ENCODE measurements at places on chromosomes 3 and 15.

GRCh38 chr15:79091204-79091867 is 756 bp upstream of the RASGRF1 start:
- no peak for DNase-seq

GRCh38 chr3:100697172-100697571 is 12.1 kb upstream of the TFG start:
- no peak for DNase-seq

DNA sequence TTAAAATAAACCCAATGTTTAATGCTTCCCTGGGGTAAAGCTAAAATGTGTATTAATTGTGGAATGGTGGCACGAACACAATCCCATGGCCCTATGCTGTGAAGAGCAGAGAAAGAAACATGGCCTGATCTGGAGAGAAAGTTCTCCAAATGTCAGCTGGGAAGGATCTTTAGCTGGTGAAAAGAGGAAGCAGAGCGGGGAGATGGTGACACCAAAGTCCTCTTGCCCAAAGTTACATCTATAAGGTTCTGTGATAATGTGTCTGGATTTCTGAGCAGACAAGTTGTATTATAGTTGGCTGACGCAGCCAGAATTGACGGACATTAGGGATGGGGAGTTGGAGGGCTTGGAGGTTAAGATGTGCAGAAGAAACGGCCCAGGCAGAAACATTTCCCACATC is 196.2 kb downstream of the CHST2 start:
- DNase-seq = no peak

GRCh38 chr15:66253418-66254088 is at the start of gene MEGF11:
Gene MEGF11, minus strand, starts transcription at chr15:66253750. Its CDS starts 125,347 bp downstream, at chr15:66128403.
- peak; percentile 49 for DNase-seq

DNA sequence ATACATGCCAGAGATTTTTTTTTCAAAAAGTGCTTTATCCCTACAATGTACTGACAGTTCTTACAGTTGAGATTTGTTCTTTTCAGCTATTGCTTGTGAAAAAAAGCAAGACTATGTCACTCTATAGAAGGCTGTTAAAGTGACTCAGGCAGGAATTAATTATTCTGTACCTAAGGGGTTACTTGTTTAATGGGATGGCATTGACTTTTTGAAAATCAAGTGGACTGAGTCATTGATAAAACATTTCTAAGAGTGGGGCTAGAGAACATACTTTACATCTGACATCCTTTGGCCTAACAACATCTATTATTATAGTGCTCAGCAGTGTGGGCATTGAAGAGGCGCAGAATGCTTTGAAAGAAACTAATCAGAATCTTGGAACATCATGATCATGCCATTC is 34.3 kb downstream of the INTS14 start:
- DNase-seq = no peak

DNA sequence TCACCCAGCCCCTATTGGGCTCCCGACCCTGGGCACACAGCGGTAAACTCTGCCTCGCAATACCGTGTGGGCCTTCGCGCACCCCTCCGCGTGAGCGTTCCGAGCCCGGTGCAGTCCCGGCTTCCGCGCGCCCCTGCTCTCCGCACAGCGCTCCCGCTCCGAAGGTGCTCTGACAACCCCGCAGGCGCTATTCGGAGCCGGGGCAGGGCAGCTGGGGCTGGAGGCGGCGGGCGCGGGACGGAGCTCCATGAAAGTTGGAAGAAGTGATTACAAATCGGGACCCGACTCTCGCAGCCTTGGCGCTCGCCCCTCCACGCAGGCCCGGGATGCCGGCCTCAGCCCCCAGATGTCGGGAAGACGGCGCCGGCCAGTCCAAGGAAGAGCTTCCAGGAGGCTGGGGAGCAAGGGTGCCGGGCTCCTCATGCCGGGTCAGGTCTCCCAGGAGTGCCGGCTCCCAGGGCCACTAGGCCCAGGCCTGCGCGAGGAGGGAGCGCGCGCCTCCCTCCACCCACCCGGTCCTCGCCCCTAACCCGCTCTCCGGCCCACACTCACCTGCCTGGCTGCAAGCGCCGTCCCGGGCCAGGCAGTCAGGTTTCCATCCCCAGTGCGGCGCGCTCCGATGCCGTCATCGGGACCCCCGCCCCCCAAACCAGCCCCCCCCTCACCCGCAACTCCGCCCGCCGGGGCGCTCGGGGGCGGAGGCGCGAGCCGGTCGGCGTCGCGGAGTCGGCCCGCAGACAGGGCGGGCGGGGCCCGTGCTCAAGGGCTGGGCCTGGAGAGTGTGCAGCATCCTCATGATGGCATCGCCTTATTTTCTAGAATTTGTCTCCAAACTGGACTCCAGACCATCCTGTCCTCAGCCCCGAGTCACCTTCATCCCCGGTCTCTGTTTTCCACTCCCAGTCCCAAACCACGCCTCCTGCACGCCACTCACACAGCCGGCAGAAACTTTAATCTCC is at the start of gene KIF7:
TSS of gene KIF7 (minus strand) at position 621 of the 959 bp plus-strand sequence. CDS start 2,537 bp downstream, outside the sequence.
- no peak for DNase-seq

GRCh38 chr3:112569265-112569664 is 7.4 kb downstream of the SLC35A5 start:
- DNase-seq = no peak

DNA sequence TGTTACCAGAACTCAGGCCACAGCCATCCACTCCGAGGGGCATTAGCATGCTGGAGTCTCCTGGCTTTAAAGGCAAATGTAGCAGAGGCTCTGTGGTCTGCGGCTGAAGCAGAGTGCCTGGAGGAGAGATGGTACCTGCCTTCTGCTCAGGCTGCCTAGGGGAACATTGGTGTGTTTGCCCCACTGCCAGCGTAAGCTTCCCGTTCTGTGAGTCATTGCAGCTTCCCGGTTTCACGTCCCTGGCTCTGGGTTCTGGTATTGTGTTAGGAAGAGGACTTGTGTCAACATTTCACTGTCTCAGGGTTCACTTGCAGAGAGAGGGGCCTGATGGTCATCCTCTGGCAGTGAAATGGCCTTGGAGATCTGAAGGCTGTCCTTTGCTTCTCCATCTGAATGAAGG is 1.8 kb downstream of the GASK1A start:
- no peak for DNase-seq

GRCh38 chr15:90981681-90982080 is 12.7 kb downstream of the PRC1 start:
- DNase-seq = no peak

DNA sequence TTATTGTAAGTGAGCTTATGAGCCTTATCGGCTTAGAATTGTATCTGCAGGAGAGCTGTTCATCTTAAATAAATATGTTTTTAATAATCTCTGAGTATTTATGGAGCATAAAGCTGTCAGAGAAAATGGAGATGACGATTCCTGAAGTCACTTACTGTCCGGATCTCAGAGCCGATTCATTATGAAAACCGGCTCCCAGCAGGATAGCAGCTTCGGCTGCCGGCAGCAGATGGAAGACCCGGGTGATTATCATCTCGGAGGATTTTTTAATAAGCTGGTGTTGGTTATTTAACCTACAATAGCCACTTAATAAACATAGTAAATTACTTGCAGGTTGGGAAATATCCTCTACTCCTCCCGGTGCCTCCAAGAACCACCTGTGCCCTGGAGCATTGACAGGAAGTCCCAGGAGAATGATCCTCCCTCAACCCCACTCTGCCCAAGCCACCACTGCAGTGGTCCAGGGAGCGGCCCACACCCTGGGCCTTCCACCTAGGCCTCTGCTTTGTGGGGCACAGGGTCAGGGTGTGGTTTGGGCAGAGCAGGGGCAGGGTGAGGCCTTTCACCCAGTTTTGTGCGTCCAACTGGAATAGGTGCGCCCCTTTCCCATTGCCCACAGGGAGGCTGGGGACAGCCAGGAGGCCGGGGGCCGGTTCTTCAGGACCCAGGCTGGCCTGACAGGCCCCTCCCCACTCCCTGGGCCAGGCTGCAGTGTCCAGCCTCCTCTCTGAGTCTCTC is 42.2 kb upstream of the PRR23E start:
- DNase-seq = no peak

DNA sequence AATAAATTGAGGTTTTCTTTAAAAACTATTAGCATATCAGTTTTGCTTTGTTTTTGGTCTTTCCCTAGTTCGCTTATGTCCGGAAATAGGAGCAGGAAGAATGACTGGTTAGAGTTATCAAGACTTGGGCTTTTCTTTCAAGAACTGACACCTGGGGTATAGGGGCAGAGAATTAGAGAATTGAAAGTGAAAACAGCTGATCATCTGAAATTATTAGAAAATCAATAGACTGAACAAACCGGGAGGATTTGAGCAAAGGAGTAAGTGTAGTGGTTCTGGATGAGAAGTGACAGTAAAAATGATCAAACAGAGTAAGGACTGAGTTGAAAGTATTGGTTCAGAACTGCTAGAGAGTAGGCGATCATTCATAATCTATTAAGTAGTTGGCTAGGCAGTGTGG is 6.0 kb downstream of the MINDY2 start:
- no peak for DNase-seq

- no peak for DNase-seq
Measured at GRCh38 chr15:81882504-81882903, 163.3 kb downstream of the MEX3B start.

DNA sequence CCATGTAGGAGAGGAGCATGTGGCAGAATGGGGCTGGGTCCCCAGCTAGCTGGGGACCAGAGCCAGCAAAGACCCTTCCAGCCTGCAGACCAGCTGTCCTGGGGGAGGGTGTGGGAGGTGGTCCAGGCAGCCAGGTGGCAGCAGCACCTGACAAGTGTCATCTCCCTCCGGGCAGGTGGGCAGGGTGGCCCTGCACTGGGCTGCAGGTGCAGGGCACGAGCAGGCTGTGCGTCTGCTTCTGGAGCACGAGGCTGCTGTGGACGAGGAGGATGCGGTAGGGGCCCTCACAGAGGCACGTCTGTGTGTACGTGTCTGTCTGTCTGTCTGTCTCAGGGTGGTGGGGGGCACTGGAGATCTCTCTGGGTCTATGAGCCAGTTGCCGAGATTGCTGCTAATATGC is 5.5 kb downstream of the ANKDD1A start:
- no peak for DNase-seq
